ENCODE measurements at places on chromosomes 3 and 15. TPM values are rescaled to one million over a fixed set of nuclear protein-coding genes. Genes with fewer than 3 reads are reported as not detected.

The ISG20 gene
- total RNA-seq, result 141 TPM

The HTR3E gene
- total RNA-seq, result not detected

DNA sequence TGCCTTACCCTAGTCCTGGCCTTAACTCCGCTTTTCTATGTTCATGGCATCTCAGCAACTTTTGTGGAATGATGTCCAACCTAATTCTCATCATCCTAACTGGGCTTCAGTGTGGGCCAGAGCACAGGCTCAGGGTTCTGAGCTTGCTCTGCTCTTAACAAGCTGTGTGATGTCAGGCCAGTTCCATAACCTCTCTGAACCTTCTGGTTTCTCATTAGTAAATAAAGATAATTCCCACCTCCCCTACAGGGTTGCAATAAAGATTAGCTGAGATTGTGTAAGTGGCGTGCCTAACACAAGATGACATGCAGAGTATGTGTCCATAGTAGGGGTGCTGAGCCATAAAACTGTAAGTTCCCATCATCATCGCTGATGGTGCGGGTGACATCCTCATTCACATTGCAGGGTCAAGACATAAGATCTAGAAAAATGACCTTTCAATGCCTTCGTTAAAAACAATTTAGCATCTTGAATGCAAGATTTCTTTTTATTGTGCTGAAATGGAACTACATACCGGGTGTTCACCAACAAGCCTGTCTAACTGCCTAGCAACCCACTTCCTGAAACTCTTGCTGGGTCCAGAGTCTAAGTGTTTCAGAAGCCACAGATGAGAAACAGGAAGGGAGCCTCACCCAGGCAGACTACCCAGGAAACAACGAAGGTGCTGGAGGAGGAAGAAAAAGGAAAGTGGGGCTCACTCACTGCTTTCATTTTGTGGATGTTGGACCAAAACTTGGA lies 36.2 kb downstream of the CDCP1 start:
- peaks cover 75% of the 10 kb centered on the region for H3K36me3 ChIP-seq
- peaks cover 93% of the 10 kb centered on the region for H3K4me1 ChIP-seq
- H3K27me3 ChIP-seq, result no peaks in the 10 kb centered on the region
- peak overlapping the region; percentile 66 for H3K4me3 ChIP-seq
- peak; percentile 70 for DNase-seq

- peaks cover 24% of the 10 kb centered on the region for H3K4me1 ChIP-seq
- H3K36me3 ChIP-seq, result no peaks in the 10 kb centered on the region
- peak; percentile 75 for DNase-seq
- peaks cover 54% of the 10 kb centered on the region for H3K27me3 ChIP-seq
- H3K27ac ChIP-seq, result no peak overlapping the region
These were observed 3.3 kb downstream of the ANKRD63 start for GRCh38 chr15:40279437-40280141.

The DPPA4 gene
- not detected for total RNA-seq

DNA sequence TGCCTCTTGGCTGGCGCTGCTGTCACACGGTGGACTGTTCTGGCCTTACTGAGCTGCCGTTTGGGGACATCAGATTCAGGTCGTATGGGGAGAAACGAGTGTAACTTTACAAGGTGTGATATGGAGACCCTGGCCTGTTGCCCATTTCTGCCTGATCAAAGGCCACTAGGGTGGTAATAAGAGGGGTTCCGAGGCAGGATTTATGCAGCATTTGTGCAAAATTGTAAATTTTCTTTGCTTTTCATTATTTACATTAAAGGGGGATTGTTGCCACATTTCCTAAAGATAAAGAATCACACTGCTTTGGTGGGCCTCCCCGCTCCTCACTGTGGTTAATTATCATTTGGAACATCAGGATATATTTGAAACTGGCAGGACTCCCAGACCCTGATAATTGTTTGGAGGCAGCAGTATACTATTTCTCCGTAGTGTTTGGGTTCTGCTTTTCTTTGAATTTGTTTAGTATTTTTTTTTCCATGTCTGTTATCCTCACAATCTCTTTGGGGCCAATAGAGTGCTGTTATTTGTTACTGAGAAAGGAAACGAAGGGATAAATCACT lies 891 bp downstream of the NXPE3 start:
- H3K4me1 ChIP-seq, result peaks cover 54% of the 10 kb centered on the region
- peak overlapping the region; percentile 97 for H3K27ac ChIP-seq
- peak overlapping the region; percentile 81 for H3K4me3 ChIP-seq
- no peak for DNase-seq

- H3K27ac ChIP-seq, result no peak overlapping the region
- no peak overlapping the region for H3K4me3 ChIP-seq
- no peaks in the 10 kb centered on the region for H3K27me3 ChIP-seq
- H3K36me3 ChIP-seq, result peaks cover 3% of the 10 kb centered on the region
These were observed 168.1 kb downstream of the NSMCE3 start for GRCh38 chr15:29101491-29101890.

DNA sequence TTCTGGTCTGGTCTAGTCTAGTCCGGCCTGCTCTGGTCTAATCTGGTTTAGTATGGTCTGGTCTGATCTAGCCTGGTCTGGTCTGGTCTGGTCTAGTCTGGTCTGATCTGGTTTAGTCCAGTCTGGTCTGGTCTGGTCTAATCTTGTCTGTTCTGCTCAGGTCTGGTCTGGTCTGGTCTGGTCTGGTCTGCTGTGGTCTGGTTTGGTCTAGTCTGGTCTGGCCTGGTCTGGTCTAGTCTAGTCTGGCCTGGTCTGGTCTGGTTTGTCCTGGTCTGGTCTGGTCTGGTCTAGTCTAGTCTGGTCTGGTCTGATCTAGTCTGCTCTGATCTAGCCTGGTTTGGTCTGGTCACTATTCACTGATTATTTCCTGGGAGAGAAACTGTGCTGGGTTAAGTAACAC lies 84.1 kb upstream of the PRR23E start:
- H3K27me3 ChIP-seq, result peaks cover 7% of the 10 kb centered on the region
- H3K4me1 ChIP-seq, result no peaks in the 10 kb centered on the region
- no peak for DNase-seq
- no peaks in the 10 kb centered on the region for H3K36me3 ChIP-seq
- no peak overlapping the region for H3K4me3 ChIP-seq

DNA sequence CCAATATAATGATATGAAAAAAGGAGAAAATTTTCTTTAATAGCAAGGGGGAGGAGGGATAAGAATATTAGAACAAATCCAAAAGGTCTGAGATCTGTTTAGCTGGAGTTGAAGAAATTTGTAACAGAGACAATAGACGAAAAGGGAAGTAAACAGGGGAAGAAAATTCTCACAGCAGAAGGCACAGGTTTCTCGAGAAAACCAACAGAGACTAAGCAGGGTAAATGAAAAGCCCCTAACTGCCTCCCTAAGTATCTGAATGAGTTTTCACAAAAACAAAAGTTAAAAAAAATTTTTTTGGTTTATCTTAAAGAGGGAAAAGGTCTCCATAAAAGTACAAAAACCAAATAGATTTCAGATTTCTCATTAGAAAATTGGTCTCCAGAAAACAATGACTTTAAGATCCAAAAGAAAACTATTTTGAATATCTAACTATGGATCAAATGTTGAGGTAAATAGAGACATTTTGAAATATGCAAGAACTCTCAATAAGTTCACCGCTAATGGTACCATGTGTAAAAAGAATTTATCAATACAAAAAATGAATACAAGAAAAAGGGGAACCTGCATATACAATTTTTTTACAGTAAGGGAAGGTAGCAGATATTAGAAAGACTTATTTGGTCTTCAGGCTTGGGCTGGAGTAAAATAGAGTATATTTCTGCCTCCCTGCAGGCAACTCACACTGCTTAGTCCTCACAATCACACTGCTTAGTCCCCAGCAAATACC lies 23.9 kb upstream of the NEK10 start:
- no peak overlapping the region for H3K4me3 ChIP-seq
- peaks cover 24% of the 10 kb centered on the region for H3K36me3 ChIP-seq
- no peaks in the 10 kb centered on the region for H3K27me3 ChIP-seq
- H3K4me1 ChIP-seq, result no peaks in the 10 kb centered on the region
- H3K27ac ChIP-seq, result no peak overlapping the region

DNA sequence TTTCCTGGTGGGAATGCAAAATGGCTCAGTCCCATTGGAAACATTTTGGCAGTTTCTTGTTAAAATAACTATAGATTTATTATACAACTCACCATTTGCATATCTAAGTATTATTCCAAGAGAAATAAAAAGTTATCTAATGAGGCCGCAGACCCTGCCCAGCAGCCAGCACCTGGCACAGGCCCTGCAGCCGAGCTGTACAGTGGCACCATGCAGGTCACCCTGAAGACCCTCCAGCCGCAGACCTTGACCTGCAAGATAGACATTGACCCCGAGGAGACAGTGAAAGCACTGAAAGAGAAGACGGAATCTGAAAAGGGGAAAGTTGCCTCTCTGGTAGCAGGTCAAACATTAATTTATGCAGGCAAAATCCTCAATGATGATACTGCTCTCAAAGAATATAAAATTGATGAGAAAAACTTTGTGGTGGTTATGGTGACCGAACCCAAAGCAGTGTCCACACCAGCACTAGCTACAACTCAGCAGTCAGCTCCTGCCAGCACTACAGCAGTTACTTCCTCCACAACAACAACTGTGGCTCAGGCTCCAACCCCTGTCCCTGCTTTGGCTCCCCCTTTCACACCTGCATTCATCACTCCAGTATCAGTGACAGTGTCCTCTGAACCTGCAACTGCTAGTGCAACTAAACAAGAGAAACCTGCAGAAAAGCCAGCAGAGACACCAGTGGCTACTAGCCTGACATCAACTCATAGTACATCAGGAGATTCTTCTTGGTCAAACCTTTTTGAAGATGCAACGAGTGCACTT lies 113.5 kb upstream of the SATB1 start:
- no peak for DNase-seq
- no peaks in the 10 kb centered on the region for H3K4me1 ChIP-seq
- no peak overlapping the region for H3K27ac ChIP-seq

The GPR87 gene
- not detected for total RNA-seq

The SPESP1 gene
- not detected for total RNA-seq

DNA sequence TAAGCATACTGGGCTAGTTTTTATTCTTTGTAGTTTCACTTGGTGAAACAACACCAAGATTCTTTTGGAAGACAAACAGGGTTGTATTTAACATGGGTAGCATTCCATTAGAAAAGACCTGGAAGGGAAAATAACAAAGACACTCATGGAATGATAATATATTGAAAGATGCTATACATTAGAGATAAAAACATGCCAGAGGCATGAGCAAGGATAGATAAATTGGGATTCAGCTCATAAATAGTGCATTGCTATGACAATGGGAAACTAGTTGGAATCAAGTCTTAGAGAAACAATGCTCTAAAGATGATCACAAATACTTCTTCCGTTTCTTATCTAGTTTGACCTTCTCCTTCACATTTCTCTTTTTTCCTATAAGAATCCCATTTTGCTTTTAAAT lies 677.4 kb downstream of the ZNF385D start:
- H3K4me1 ChIP-seq, result no peaks in the 10 kb centered on the region
- no peak overlapping the region for H3K4me3 ChIP-seq
- no peak for DNase-seq
- H3K36me3 ChIP-seq, result no peaks in the 10 kb centered on the region
- no peak overlapping the region for H3K27ac ChIP-seq
- H3K27me3 ChIP-seq, result no peaks in the 10 kb centered on the region

GRCh38 chr3:46187341-46187700 lies 20.8 kb downstream of the CCR1 start:
- H3K4me3 ChIP-seq, result peak overlapping the region; percentile 2
- H3K27ac ChIP-seq, result peak overlapping the region; percentile 72
- H3K36me3 ChIP-seq, result peaks cover 17% of the 10 kb centered on the region
- H3K27me3 ChIP-seq, result peaks cover 2% of the 10 kb centered on the region

The GABPB1 gene
- total RNA-seq, result 35.2 TPM

DNA sequence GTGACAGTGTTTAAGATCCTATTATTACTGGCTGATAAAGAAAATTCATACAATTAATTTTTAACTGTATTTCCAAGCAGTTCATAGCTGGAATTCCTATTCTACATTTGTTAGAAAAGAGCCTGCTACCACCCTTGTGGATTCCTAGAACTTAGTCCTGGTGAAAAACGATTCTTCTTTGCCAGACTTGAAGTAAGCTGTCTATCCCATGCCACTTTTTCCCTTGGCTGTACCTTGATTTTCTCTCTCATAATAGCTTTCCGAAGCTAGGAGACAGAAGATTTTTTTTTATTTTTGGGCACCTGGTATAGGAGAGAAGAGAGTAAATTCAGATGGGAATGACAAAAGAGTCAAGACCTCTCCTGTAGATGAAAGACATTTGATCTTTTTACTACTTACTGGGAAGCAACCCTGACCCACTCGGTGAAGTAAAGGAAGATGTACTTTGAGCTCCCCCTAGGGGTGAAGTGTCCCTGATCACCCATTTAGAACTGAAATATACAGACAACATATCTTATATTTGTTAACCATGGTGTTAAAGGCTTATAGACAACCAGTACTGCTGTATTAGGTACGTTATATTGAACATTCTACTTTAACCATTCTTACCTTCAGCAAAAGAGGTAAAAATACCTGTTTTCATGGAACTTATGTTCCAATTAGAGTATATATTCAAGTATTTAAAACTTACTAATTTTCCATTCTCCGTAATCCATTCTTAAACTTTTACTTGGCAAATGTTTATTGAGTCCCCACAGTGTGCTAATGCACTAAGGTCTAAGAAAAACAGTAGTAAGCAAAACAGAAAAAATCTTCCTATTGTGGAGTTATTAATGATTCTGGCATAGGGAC lies 36.2 kb upstream of the C3orf38 start:
- peaks cover 33% of the 10 kb centered on the region for H3K36me3 ChIP-seq
- peaks cover 6% of the 10 kb centered on the region for H3K4me1 ChIP-seq
- H3K27ac ChIP-seq, result no peak overlapping the region
- DNase-seq, result peak; percentile 75
- no peaks in the 10 kb centered on the region for H3K27me3 ChIP-seq
- H3K4me3 ChIP-seq, result no peak overlapping the region

The GOLGA8Q gene
- total RNA-seq, result 5.5 TPM

The SNX22 gene
- 0.58 TPM for total RNA-seq

The POPDC2 gene
- 4.8 TPM for total RNA-seq

GRCh38 chr15:99429681-99430081 lies 136.1 kb upstream of the MEF2A start:
- no peaks in the 10 kb centered on the region for H3K36me3 ChIP-seq
- no peak overlapping the region for H3K4me3 ChIP-seq
- H3K4me1 ChIP-seq, result peaks cover 35% of the 10 kb centered on the region
- H3K27ac ChIP-seq, result no peak overlapping the region
- DNase-seq, result no peak
- H3K27me3 ChIP-seq, result peaks cover 2% of the 10 kb centered on the region

- peaks cover 21% of the 10 kb centered on the region for H3K27me3 ChIP-seq
- H3K36me3 ChIP-seq, result no peaks in the 10 kb centered on the region
- no peak overlapping the region for H3K4me3 ChIP-seq
- peaks cover 8% of the 10 kb centered on the region for H3K4me1 ChIP-seq
These were observed 58.4 kb downstream of the RPLP1 start for GRCh38 chr15:69511015-69511414.

DNA sequence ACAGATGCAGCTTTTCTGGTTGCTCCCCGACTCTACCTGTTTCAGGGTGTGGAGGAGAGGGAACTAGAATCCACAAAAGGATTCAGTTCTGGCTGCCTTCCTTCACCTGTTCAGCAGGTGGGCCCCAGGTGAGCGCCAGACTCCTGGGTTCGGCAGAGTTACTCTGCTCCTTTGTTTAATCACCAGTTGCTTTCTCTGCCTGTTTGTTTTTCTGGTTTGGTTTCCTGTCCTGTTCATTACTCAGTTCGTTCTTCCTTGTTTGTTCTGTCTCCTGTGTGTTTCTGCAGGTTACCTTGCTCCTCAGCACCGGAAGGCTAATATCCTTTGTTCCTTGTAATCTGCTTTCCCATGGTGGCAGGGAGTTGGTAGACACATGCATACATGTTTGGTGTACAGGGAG lies 508.5 kb upstream of the ATP11B start:
- H3K27ac ChIP-seq, result no peak overlapping the region
- H3K36me3 ChIP-seq, result no peaks in the 10 kb centered on the region
- H3K4me3 ChIP-seq, result no peak overlapping the region
- no peak for DNase-seq
- H3K4me1 ChIP-seq, result no peaks in the 10 kb centered on the region

GRCh38 chr3:66386011-66386924 lies 114.6 kb downstream of the LRIG1 start:
- H3K4me3 ChIP-seq, result no peak overlapping the region
- DNase-seq, result no peak
- no peaks in the 10 kb centered on the region for H3K27me3 ChIP-seq
- peak overlapping the region; percentile 53 for H3K27ac ChIP-seq
- peaks cover 17% of the 10 kb centered on the region for H3K4me1 ChIP-seq
- peaks cover 67% of the 10 kb centered on the region for H3K36me3 ChIP-seq
